Activated T-helper 1 cell treated with Interleukin-2 at 50 U/mL for 16 hours (primary cell): ENCODE measurements at places on chromosomes 16 and 17.
A peak's percentile ranks its signal among the peaks of the same experiment; 100 is the strongest.

DNA sequence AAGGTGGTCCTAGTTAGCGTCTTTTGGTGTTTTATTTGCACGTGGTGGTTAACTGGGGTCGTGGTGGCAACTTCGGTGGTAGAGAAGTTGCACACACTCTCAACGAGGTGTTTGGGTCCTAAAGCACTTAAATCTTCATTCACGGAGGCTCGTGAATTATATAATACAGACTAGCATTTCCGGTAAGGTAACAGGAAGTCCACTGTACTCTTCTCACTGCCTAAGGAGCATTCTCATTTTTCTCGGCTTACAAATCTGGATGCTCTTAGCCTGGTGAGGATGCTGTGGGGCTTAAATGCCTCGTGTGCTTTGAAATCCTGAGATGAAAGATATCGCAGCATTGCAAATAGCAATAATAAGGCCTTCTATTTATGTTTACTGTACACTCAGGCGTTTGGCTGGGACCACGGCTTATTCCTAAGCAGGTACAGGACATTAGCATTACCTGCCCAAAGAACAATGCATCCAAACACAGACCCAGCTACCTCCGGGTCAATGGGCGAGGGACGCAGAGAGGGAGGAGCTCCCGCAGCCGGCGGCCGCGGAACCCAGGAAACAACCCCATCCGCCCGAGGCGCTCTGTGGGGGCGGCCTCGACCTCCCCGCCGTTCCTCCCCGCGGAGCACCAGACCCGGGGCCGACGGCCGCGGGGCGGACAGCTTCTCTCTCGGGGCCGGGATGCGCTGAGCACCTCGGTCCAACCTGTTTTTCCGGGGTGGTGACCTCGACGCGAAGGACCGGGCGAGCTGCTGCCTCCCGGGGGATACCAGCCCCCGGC is 856 bp downstream of the DNAJA2 start:
- DNase-seq, result peak; percentile 32

GRCh38 chr16:85370881-85371651 is 242.1 kb upstream of the GSE1 start:
- DNase-seq, result no peak

- DNase-seq, result no peak
Observed at GRCh38 chr16:79195938-79196337, 404.6 kb downstream of the MAF start.

- no peak for DNase-seq
Observed at GRCh38 chr17:7915179-7915610, 894 bp downstream of the RNF227 start.

DNA sequence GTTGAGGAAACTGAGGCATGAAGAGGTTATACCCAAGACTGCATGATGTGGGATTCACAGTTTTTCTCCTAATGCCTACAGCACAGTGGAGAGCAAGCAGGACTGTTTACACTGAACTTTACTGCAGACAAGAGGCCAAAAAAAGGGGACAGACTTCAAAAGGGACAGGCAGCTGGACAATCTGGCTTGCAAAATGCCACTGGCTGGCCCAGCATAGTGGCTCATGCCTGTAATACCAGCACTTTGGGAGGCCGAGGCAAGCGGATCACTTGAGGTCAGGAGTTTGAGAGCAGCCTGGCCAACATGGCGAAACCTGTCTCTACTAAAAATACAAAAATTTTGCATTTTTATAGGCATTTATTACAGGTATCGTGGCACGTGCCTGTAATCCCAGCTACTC is 2.0 kb upstream of the MGAT5B start:
- no peak for DNase-seq

DNA sequence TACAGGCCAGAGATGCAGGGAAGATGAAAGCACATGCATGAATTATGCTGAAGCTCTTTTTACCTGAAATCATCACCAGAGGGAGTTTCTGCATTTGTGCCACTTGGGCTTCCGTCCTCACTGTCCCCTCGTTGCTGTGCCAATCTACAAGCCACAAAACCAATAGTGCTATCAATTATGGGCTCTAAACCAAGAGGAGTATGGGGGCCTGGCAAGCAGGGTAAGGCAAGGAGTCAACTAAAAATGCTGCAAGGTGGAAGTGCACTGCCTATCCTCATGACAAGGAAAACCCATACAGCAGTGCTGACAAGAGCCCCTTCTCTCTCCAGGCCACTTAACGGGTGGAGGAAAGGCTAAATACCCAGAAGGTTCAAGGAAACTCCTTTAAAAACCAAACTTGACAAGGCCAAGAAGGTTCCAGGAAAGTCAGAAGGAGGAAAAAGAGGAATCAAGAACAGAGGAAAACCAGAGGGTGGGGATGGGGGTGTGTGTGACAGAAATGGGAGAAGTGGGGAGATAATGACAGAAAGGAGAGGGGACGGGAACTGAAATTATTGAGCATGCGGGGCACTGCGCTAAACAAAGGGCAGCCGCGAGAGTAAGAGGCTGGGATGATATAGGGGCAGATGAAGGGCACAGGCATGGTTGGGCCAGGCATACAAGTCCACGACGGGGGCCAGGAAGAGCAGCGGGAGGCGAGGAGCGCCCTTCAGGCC is 674 bp downstream of the C17orf75 start:
- DNase-seq, result peak; percentile 10

DNA sequence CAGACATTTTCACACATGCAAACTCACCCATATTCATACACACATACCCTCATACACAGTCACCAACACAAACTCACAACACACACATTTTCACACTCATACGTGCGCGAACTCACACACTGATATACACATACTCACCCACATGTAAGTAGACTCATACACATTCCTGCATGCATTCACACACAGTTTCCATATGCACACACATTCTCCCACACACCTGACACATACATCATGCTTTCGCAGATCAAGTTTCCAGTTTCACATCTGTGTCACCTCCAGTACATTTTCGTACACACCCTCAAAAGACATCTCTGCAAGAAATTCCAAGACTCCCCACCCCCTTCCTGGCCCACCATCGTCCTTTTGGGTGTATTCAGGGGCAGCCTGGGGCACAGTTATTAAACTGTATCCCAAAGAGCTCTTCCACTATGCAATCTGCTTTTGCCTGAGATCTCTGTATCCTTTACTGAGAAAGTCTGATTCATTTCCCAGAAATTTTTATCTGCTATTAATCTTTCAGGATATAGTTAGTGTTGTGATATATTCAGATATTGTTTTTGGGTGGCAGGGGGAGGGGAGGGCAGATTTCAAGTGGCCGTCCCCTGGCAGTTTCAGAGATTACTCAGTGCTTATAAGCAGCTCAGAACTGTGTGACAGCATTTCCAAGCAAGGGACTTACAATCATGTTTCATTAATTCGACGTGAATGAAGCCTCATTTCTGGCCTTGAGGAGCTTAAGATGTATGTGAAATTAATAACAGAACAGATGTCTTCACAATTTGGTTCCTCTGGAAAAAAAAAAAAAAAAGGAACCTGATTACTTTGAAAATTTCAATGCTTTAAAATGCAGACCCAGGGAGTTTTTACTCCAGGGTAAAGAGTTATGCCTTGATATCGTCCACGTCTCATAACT is 35.3 kb upstream of the MMP2 start:
- DNase-seq, result no peak

DNA sequence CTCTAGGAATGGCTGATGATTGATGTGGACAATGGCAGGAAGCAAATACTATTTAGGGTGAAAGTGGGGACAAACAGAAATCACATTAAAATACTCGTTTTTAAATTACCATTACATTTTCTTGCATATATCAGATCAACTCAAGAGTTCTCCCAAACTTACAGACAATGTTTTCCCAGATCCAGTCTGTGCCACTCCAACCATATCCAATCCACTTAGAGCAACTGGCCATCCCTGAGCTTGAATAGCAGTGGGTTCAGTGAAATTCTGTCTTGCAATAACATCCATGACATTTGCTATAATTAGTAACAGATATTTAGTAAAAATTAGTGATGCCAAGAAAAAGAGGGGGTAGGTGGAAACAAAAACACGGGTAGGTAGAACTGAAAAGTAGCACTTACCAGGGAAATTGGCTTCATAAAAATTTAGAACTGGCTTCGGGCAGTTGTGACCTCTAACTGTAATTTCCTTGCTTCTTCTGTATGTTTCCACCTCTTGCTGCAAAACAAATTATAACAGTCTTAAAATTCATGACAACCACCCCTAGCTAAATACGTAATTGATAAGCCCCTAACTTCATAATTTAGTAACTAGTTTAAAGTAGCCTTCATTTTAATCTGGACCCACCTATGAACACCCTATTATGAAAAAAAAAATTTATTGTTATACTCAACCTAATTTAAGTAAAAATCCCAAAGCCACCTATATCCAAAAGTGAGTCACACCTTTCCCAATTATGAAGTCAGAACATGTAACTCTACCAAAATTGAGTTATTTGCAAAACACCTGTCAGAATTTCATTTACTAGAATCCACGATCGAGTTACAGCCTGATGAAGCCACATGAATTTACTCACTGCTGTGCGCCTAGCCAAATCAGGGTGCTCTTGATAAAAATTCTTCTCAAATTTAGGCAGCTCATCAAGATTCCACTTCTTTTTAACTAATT is 2.0 kb downstream of the DDX5 start:
- no peak for DNase-seq

DNA sequence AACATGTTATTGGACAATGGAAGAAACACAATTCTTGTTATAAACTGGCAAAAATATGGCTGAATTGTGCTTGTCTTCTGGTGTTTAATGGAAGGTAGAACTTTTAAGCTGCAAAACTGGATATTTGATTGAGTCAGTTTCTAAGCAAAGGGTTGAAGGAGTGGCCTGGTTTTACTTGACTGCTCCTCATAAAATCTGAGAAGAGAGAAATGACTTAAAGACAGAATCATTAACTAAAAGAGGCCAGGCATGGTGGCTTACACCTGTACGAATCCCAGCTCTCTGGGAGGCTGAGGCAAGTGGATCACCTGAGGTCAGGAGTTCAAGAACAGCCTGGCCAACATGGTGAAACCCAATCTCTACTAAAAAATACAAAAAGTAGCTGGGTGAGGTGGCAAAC is 770.7 kb downstream of the CDH11 start:
- DNase-seq, result no peak

DNA sequence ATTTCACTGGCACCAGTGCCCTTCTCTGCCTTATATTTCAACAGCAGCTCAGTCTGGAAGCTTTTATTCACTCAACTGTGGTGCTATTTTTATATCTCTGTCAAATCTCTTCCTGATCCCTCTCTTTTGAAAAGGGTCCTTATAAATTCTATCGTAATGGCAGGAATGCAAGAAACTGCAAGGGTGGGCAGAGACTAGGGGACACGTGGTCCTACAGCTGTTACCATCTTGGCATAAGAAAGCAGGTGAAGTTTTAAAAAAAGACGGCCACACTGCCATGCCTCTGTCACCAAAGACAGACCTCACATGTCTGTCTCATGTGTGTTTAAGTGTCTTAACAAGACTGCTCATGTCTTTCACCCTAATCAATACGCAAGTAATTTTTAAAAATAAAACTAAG is 368.4 kb upstream of the CDH11 start:
- no peak for DNase-seq

GRCh38 chr17:15442311-15443180 is 24.9 kb downstream of the CDRT4 start:
- no peak for DNase-seq
